ENCODE measurements at places on chromosomes 4 and X.

DNA sequence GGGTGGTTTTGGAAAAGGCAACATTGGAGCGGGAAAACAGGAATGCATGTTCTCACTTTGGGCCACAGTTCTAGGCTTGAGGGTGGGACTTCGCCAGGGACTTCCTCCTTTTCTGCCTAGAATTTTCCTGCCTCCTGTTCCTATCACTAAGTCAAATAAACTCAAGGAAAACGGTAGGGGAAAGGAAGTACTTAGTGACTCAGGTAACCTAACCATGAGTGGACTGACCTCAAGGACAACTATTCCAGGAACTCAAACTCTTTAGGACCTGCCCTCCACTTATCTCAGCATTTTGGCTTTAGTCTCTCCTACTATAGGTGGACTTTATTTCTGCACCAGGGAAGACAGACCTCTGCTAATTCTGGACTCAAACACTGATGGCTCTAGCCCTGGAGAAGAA lies 281.7 kb downstream of the ZNF674 start:
- peak; percentile 48 for DNase-seq

- DNase-seq, result peak; percentile 22
Measured at GRCh38 chr4:53055274-53055673, 193.2 kb downstream of the RASL11B start.

DNA sequence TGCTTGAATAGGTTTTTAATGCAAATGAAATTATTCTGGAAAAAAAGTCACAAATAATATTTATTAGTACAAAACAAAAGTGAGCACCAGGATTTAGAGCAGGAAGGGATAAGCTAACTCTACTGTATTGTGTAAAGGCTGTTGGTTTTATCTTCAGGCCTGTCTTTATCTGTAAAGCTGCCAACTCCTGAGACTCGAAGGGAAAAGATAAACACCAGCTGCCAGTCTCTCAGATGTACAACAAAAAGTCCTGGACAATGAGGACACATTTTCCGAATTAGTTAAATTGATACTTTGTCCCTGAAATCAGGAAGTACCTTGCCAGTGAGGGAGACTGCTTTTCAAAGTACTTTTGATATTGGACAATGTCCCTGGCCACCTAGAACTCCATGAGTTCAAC lies 8.8 kb downstream of the DDX60 start:
- no peak for DNase-seq

DNA sequence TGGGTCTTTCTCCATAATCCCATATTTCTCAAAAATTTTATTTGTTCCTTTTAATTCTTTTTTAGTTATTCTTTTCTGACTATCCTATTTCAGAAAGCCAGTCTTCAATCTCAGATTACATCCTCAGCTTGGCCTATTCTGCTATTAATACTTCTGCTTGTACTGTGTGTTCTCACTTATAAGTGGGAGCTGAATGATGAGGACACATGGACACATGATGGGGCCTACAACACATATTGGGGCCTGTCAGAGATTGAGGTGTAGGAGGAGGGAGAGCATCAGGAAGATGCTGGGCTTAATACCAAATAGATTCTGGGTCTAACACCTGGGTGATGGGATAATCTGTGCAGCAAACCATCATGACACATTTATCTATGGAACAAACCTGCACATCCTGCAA lies 82.3 kb downstream of the MAGEE1 start:
- no peak for DNase-seq

DNA sequence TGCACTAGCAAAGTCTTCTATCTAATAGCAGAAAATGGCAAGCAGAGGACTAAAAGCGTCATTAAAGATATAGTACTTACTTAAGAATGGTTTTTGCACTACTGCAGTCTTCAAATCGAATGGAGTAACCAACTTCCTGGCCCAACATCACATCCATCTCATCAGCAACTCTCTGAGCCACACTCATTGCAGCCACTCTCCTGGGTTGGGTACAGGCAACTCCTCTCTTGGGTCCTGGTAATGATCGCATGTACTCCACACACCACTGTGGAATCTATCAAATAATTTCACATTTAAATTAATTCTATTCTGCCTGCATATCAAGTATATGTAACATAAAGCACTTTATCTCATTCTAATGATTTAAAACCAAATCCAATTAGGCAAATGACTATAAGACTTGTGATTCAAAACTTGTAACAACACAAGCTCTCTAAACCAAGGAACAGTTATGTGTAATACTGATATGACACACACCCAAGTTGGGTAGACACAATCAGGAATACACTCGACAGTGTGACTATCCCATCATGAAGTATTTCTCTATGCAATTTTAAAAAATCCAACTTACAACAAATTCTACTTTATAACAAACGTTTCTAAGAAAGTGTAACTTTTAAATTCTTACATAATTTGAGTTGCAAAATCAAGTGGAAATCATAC lies 13.6 kb downstream of the DHX15 start:
- no peak for DNase-seq

DNA sequence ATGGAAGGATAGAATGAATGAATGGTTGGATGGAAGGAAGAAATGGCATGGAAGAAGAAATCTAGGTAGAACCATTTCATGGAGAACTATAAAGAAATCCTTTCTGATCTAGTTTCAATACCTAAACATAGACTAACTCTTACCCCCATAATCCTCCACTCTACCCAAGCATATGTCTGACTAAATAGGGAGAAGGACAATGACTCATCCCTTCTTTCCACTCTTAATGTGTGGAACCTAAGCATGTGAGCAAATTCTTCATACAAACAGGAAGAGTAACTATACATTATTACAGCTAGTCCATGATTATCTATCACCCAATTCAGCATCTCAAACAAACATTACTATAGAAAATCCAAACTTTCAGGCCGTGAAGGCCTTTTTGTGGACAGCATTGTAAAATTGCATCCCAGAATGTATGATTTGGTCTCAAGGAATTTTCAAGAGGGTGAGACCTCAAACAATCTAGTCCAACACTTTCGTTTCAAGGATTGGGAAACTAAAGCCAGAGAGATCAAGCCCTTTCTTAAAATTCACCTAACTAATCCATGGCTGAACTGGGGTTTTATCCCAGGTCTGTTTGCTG lies 11.2 kb downstream of the C1QTNF7 start:
- peak; percentile 47 for DNase-seq

DNA sequence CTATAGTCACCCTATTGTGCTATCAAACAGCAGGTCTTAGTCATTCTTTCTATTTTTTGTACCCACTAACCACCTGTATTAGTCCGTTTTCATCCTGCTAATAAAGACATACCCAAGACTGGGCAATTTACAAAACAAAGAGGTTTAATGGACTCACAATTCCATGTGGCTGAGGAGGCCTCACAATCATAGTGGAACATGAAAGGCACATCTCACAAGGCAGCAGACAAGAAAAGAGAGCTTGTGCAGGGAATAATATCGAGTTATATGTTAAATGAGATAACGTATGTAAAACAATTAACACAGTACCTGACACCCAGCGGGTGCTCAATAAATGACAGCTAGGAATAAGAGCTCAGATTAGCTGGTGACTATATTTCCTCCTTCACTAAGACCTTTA lies 88.1 kb upstream of the WDR44 start:
- no peak for DNase-seq

- no peak for DNase-seq
Measured at GRCh38 chr4:114658179-114658578, 59.6 kb downstream of the UGT8 start.

- no peak for DNase-seq
Measured at GRCh38 chr4:139753686-139754085, 88.1 kb downstream of the MGST2 start.

DNA sequence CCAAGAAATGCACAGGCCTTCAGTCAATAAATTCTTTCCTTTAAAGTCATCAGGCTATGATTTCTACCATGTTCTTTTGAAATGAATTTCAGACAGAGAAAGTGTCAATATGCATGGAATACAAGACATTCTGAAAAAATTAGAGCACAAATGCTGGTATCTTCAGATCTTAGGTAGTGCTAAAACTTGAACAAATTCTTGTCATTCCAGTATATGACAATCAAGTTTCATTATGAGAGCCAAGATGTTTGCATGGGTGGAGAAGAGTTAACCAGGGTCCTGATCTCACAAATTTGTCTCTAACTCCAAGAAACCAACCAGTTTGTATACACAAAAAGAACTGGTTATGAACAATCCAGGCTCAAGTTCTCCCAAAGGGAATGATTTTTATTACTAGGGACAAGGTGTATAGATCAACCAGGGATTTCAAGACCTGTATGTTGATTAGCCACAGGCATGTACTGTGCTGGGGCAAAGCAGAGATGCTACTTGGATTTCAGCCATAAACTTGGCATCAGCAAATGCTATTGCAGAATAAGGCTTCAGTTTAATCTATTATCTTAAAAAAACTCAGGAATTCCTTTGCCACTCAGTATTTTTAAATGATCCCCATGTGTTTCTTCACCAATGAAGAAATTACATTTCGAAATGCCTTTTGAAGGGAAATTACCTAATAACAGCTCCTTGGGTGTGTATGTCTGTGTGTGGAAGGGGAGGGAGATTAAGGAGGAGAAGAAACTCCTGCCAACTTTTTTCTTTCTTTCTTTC lies 69.7 kb downstream of the FANCB start:
- no peak for DNase-seq

DNA sequence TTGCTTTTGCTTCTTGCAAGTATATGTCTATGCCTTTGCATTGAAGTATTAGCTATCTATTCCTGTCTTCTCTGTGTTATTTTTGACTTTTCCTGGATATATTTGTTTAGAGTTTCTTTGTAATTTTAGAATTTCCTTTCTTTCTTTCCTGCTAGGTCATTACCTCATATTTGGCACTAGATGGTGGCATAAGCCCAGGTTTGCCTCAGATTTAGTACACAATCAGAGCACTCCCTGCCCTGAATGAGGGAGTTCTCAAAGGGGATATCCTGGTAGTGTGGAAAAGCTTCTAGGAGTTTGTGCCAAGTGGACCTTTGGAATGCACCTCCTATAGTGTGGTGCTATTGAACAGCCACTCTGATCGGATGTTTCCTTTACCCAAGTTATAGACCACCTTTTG lies 181.6 kb downstream of the UGT8 start:
- peak; percentile 34 for DNase-seq

GRCh38 chrX:65688403-65688871 lies 21.0 kb downstream of the MSN start:
- no peak for DNase-seq

DNA sequence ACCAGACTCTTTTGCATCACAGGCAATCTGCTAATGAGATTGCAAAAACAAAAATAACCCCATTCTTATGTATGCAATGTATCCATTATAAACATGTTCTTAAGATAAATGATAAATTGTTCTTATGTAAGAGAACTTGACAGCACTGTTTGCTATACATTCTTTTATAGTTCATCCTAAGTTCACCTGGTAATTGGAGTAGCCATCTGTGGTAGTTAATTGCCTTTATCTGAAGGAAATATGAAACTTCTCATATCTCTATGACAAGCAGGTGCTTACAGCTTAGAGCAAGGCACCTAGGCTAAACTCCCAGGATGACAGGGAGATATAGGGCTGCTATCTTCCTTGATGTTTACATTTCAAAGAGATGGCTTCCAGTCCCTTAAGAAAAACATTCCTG lies 21.3 kb upstream of the CLCN5 start:
- DNase-seq, result no peak

GRCh38 chr4:67700116-67700737 lies 728 bp downstream of the UBA6 start:
- peak; percentile 43 for DNase-seq

DNA sequence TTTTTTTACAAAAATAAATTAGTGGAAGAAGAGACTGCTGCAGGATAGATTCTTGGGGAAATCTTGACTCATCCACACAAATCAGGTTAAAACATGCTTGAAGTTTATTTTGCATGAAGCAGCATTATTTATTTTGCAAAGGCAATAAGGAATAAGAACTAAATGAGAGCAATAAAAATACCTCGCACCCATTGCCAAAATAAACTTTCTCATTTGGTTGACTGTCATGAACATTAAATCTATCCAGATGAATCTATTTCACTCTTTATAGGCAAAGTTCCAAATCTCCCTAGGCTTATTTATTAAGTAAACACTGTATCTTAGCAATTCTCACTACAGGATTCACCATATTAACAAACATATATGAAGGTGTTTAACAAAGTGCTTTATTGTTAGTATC lies 58.9 kb downstream of the HOPX start:
- DNase-seq, result peak; percentile 50

DNA sequence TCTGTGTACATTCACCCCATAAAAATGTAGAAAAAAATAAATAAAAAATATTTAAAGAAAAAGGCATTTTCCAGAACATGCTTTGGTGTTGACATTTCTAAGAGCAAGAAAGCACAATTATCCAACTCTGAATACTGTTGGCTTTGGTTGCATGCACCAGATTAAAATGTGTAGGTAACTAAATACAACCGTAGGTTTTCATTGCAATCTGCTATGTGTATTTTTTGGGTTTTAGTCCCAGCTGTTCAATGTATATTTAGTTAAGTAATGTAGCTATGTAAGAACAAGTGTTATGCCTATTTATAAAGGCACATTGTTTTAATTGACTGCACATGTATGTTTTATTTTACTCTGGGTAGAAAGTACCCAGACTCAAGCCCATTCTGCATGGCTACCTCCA lies 108.1 kb upstream of the PAQR3 start:
- DNase-seq, result no peak

DNA sequence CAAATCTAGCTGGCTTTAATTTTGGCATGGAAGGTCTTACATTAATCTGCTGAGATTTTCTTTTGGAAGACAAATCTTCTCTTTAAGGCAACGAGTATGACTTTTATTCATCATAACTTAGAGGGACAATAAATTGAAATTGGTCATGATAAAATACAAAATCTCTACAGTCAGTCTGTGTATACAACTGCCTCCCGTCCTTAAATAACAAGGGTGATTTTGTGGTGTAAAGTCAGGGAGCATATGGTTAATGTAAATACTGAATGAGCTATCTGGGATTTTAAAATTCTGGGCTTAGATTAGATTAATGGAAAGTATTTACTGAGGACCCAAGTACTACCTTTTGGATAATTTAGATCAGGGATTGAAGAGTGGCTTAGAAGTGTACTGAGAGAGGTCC lies 328.4 kb upstream of the HAND2 start:
- DNase-seq, result no peak

DNA sequence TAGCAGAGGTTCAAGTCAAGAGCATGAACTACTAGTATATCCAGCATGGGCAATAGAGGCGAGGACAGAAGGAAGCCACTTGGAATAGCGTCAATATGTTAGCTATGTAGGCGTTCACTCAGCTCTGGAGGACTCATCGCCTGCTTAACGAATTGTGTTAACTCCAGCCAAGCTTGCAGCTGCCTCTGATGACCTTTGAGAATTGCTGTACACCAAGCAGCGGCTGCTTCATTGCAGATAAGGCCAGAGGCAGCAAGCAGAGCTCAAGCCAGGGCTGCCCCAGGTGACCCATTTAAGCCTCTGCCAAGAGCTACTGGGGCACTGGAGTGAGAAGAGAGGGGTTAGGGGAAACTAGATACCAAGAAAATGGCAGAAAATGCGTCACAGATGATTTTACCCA lies 160.2 kb upstream of the IGFBP7 start:
- DNase-seq, result no peak

GRCh38 chr4:129474698-129475097 lies 378.7 kb downstream of the C4orf33 start:
- no peak for DNase-seq

DNA sequence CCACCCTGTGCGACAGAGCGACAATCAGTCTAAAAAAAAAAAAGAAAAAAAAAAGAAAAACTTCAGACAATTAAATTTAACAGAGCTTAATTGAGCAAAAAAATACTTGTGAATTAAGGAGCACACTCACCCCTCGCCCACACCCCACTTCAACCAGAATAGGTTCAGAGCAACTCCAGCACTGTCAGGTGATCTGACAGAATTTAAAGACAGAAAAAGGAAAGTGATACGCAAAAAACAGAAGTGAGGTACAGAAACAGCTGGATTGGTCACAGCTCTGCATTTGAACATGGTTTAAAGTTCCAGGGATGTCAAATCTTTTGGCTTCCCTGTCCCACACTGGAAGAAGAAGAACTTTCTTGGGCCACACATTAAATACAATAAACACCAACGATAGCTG lies 174.4 kb downstream of the PDGFC start:
- DNase-seq, result no peak

Data from foreskin keratinocyte (primary cell).